ENCODE measurements at places on chromosomes 2 and 18. TPM values are rescaled to one million over a fixed set of nuclear protein-coding genes. Genes with fewer than 3 reads are reported as not detected.
A peak's percentile ranks its signal among the peaks of the same experiment; 100 is the strongest.

GRCh38 chr2:18242716-18243115 is 317.7 kb downstream of the RDH14 start:
- DNase-seq = no peak

Gene DSG2
- 5.6 TPM for total RNA-seq

Gene FIGN
- 4.1 TPM for total RNA-seq

DNA sequence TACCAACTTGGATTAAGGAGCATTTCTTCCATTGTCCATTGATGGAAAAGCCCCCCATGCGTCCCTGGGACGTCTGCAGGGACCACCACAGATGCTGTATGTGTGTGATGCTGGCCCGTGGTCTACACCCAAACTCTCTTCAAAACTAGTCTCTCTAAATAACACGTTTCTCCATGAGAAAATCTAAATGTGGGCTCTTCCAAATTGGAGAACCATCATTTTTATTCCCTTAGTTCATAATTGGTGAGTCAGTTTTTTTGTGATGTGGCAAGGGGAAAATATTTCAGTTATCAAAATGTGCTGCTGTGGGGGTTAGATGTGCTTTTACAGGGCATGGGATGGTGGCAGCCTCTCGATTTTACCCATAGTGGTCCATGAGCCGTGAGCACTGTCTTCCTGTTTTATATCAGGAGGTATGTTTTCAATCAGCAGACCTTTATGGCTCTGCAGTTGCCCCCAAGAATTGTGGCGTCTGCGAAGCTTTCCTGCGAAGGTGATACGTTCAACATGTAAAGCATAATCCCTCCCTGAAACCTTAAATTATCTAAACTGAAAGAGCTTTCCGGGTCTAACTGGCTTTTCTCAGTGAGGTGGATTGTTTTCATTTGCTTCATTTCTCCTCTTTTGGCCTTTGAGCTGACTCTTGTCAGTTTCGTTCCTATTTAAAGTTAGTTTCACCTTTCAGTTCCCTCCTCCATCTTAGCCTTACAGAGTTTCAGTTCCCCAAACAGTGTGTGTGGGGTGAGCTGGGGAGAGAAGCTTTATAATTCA is 78.4 kb downstream of the SETBP1 start:
- DNase-seq = no peak

Gene LOXHD1
- not detected for total RNA-seq

- DNase-seq = peak; percentile 62
These were observed 41.1 kb downstream of the NHEJ1 start for GRCh38 chr2:219119422-219120043.

DNA sequence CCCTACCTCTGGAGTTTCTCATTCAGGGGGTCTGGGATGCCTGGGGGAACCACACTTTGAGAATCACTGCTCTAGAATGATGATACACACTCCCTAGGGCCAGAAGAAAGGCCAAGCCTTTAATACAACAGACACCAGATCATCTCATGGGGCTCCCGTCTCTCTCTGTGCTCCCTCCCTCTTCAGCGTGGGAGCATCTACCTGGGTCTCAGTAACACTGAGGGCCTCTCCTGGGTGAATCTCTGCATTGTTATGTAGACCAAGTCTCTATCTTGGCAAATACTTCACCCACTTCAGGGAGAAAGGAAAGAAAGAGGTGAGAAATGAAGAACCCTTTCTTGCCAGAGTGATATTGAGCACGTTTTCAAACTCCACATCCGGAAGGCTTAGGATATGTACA is 146.8 kb upstream of the MSH6 start:
- no peak for DNase-seq

Gene CCL20
- not detected for total RNA-seq

DNA sequence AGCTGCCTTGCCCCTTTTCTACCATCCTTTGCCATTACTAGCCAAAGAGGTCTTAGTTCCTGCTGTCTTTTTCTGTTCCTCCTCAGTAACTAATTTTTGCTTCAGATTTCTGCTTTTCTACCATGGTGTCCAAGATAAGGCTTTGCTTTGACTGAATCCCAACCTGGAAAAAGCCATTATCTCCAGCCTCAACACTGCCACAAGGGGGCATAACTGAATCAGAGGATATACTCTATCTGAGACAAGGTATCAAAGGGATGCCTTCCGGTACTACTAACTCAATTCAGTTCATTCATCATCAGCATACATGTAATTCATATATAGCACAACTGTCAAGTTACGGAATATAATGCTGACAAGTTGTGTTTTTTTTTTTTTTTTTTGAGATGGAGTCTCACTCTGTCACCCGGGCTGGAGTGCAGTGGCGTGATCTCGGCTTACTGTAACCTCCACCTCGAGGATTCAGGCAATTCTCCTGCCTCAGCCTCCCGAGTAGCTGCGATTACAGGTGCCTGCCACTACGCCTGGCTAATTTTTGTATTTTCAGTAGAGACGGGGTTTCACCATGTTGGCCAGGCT is 11.4 kb downstream of the OSGEPL1 start:
- DNase-seq = peak; percentile 39

DNA sequence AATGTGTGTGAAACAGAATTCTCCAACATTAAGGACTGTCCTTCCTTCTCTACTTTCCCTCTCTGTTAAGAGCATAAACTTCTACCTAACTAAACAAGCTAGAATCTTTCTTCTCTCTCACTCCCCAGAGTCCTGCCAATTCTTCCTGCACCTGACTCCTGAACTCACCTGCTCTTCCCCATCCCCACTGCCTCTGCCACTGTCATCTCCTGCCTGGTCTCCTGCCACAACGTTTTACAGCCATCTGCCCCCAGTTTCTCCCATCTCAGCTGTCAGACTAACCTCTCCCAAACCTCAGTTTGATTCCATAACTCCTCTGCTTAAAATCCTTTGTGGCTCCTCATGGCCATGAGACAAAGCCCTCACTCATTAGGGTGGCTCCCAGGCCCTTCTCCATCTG is 288.3 kb upstream of the FBXO11 start:
- DNase-seq = no peak

Gene TEX44
- total RNA-seq = not detected

DNA sequence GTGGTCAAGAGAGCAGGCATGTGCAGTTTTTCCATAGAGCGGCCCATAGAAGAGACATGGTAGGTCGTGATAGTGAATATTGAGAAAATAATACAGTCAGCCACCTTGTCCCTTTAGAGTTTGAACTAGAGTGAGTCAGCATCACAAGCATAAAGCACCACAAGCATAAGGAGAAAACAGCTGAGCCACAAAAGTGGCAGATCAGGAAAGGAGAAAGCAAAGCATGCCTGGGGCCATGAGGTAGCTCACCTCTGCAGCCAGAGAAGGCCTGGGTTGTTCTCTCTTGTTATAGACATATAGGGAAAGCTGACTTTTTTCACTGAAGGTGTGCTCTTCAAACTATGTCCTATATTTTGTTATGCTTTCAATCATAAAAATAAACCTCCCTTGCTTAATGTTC is 879.0 kb downstream of the DSC3 start:
- DNase-seq = no peak

Gene GPR39
- 12.7 TPM for total RNA-seq

DNA sequence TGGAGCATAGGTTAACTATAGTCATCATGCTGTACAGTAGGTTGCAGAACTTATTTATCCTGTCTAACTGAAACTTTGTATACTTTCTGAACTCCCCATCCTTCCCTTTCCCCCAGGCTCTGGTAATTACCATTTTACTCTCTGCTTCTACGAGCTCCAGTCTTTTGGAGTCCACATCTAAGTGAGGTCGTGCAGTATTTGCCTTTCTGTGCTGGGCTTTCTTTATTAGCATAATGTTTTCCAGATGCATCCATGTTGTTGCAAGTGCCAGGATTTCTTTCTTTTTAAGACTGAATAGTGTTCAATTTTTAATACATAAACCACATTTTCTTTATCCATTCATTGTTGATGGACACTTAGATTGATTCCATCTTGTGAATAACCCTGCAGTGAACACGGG is 464.1 kb downstream of the TGIF1 start:
- no peak for DNase-seq

Gene HOXD12
- total RNA-seq = not detected

DNA sequence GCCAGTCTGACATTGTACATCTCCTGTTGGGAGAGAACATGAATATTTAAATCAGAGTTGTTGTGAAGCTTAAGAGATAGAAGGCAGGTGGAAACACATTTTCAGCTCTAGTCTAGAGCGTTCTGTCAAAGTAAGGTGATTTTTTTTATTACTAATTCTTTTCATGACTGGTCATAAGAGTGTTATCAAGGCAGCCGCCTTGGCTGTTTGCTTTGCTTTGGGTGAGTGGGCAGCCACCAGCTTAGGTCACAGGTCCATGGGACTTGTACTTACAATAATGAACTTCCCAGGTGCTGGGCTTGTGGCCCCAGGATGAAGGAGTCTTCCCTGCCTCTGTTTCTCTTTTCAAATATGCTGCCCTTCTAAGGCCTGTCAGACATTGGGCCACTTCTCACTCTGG is 256.3 kb downstream of the SRBD1 start:
- DNase-seq = no peak

GRCh38 chr18:2897448-2898185 is 50.8 kb downstream of the EMILIN2 start:
- DNase-seq = no peak

DNA sequence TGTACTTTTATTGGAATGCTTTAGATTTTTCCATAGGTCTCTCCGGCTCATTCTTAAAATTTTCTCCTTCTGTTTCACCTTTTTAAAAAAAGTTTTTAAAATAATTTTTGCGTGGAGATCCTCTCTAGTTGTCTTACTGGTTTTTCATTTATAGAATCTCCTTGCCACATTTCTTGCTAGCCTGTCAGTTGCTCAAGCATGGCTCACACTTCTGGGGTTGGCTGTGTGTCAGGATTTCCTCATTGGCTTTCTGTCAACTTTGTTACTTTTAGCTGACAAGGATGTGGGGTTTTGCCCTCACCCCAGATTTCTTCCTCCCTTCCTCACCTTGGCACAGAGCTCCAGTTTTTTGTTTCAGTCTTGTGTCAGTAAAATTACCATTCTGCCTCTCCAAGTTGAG is 124.6 kb downstream of the ZNF407 start:
- DNase-seq = peak; percentile 76

Gene TFCP2L1
- under 0.01 TPM for total RNA-seq

DNA sequence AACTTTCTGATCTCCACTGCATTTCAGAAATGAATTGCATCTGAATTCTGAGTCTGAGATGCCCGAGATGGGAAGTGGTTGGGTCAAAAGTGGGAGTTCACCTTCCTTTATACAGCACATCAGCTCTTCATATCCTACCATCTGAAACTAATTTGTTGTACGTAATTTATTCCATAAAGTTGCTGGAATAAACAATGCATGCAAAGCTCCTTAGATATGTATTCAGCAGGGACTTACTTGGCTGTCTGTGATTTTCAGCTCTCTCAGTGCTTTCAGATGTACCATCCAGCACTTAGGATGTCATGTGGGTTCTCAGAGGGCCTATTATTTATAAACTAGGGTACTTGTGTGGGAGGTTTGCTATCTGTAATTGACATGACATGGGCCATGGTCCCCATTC is 46.9 kb upstream of the EFEMP1 start:
- no peak for DNase-seq

Gene SLC8A1
- 112 TPM for total RNA-seq

Gene NIF3L1
- 8.4 TPM for total RNA-seq

Gene CNTNAP5
- not detected for total RNA-seq

DNA sequence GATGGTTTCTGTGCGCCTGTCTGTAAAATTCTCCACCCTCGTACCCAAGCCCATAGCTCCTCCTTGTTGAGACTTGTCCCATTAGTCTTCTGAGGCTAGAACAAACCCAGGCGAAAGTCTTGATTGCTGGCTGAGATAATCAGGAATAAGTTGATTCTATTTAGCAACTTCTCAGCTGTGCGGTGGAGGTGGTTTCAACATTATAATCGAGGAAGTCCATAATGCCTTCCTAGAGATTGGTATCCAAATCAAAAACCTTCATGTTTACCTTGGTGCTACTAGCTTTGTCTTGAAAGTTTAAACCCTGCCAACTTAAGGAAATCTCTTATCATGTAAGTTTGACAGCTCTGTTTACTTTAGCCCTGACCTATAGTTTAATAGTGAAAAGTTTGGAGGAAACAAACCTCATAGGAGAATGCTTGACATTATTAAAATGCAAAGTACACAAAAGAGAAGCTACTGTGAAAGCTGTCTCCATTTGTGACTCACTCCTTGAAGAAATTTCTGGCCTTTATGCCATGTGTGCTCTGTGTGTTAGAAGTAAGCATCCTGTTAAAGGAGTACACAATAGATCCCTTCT is 36.6 kb upstream of the DSC1 start:
- DNase-seq = no peak

DNA sequence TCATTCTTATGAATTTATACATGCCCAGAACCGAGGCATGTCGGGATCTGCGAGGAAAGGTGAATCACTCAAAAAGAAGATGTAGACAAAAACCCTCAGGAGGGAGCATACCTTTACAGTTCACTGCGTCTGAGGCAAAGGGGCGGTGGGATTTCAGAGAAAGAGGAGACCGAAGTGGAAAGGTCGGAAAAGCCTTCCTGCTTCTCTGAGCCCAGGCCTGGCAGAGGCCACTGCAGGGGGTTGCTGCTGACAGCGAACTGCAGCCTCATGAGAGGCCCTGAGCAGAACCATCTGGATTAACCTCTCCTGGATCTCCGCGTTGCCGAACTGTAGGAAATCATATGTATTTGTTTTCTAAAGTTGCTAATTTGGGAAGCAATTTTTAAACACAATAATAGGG is 713.1 kb upstream of the SOX11 start:
- no peak for DNase-seq

Gene MC5R
- total RNA-seq = not detected

GRCh38 chr2:240465765-240466578 is 30.5 kb downstream of the GPC1 start:
- no peak for DNase-seq

DNA sequence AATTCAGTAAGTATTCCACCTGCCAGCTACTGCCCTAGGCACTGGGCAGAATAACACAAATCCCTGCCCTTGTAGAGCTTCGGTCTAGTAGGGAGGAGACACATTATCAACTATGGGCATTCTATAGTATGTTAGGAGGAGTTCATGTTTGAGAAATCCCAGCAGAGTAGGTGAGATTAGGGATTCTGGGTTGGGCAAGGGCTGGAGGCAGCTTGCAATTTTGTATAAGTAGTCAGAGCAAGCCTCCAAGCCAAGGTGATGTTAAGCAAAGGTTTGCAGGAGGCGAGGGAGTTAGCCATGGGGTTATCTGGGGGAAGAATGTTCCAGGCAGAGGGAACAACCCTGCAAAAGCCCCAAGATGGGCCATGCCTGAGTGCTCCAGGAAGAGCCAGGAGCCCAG is 187.9 kb upstream of the HS6ST1 start:
- DNase-seq = no peak

DNA sequence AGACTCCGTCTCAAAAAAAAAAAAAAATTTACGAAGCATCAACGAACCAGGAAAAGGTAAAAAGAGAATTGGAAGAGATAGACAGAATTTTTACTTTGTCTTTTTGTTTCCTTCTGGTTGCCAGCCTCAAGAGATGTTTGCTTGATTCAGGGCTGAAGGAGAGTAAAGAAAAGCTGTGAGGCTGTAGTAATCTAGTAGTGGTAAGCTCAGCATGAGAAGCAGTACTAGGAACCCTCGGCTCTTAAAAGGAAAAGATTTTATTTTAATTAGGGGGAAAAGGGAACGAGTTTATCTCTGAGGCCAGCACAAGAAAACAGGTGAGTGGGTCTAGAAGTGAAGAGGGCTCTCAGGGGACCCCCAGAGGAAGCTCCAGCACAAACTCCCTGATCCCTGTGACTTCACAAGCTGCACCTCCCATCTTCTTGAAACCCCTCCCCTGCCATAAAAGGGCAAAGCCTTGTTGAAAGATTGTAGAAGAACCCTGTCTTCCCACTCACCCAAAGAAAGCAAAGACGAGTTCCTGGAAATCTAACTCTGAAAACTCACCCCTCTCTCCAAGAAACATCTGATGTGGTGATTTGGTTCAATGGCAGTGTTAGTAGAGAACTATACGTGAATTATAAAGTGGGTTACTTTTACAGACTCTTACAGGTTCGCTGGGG is 8.6 kb downstream of the RBMS1 start:
- no peak for DNase-seq

Data from fibroblast of the aortic adventitia (primary cell).